ENCODE measurements at places on chromosomes 2 and 18.

DNA sequence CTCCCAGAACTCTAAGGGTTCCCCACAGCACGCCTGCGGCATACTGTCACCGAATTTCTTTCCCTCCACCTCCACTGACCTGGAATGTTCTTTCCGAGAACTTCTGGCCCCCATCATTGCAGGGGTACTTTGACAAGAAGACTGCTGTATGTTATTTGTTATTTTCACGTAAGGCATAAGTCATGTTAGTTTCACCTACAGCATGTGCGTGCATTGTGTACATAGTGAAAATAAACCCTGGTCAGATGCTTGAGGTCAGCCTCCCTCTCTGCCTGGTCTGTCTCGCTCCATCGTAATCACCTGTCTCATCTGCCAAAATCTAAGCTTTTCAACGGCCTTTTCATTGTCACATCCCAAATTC is 4.1 kb downstream of the ABCG8 start:
- DNase-seq: no peak

- DNase-seq: no peak
These were observed 27.4 kb upstream of the FZD7 start for GRCh38 chr2:202006301-202006700.

DNA sequence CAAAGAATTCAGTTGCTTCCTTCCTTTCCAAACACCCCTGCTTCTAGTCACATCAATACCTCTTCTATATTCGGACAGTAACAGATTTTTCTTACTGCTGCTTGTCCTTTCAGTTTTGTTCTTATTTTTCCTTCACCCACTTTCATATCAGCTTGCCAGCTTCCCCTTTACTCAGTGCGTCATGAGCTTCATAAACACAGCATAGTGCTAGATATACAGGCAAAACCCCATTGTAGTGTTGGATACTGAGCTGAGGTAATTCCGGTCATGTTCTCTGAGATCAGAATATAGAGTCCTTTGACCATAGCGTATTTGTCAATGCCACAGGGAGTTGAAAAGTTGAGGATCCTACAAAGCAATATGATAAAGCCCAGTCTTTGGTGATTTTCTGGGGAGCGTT is 2.4 kb downstream of the FARP2 start:
- no peak for DNase-seq

GRCh38 chr18:33699372-33699771 is 121.4 kb downstream of the ASXL3 start:
- no peak for DNase-seq

- DNase-seq: no peak
These were observed 25.3 kb downstream of the BABAM2 start for GRCh38 chr2:27915874-27916273.

GRCh38 chr2:144459937-144460336 is 60.0 kb downstream of the ZEB2 start:
- DNase-seq: no peak

DNA sequence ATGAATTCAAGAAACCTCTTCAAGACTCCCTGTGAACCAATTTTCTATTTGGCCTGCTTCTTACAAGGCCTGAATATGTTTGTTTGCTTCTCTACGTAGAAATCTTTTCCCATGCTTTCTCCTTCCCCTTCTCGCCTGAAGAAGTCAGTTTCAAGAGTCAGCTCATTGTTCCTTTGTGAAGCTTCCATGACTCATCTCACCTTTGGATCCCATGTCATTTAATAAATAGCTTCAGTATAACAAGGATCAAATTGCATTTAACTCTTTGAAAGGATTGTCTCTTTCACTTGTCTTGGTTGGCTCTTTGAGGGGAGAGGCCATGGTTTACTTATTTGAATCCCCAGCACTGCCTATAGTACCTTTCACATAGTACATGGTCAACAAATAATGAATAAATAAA is 28.4 kb downstream of the CPS1 start:
- no peak for DNase-seq

GRCh38 chr2:60826111-60826510 is 55.3 kb upstream of the REL start:
- no peak for DNase-seq

DNA sequence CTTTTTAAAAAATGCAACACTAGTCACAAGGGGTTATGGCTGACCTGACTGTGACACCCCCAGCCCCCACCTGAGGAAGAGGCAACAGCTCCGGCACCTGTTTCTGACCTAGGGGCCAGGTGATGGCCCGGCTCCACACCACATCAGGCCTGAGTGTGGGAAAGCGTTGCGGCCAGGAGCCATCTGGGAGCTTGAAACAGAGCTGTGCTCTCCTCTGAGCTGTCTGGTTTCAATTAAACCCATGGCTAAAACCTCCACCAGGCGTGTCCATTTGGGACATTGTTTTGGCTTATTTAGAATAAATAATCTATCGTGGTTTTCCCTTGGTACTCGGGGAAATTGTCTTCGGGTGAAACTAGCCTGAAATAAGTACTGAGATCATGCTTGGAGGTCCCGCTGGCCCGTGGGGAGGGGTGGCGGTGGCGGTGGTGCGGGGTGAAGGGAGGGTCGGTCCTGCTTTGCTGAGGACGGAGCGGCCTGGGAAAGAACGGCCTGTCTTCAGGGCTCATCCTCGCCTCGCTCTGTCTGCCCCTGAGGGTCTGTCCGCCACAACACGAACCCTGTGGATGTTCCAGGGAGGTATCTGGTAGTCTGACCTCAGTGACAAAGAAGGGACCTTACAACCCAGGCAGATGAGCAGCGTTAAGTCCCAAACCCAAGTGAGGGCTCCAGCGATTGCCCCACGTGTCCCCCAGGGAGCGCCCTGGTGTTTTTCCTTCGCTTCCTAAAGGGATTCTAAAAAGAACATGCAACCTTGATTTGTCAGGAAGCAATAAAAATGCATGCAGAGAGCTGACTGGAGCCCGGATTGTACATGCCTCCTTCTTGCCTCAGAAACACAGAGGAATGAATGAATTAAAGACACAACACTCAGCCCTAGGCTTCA is 58.7 kb downstream of the IL1RL2 start:
- DNase-seq: no peak

- DNase-seq: no peak
These were observed 141.4 kb upstream of the SERTAD2 start for GRCh38 chr2:64795024-64795592.

DNA sequence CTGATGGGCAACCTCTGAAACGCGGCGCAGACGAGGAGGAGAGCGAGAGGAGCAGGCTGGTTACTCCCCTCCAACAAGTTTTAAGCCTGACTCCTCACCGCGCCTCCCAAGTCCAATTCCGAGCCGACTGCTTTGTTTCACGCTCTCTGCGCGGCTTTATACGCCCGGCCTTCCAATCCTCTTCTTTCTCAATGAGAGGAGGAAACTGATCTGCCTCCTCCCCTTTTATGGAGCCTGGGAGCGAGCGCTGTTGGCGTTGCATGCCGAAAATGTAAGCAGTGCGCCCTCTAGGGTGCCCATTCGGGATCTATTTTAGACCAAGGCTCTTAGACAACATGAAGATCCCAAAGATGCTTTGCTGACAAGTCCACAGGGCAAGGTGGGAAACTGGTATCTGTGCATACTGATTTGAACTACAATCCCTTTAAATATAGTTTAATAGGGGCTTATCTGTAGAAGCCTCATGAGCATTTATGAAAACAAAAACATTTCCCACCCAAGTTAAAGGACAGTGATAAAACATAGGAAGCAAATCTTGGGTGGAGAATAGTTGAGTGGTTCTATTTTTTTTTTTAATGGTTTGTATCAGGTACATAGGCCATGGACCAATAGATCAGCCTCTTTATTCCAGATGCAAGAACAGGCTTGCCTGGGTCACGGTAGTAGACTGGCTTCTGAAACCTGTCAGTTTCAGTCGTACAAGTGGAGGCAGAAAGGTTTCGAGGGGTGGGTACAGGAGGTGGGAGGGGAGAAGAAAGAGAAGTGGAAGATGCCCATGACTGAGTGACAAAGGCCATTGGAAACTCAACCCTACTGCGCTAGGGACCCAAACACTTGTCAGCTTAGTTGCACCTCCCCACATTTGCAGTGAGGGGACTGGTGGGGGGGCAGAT is at the start of gene RND3:
Gene RND3, minus strand, starts transcription at position 131 of the 893 bp plus-strand sequence. CDS start 250 bp downstream, outside the sequence.
- DNase-seq: peak; percentile 88

DNA sequence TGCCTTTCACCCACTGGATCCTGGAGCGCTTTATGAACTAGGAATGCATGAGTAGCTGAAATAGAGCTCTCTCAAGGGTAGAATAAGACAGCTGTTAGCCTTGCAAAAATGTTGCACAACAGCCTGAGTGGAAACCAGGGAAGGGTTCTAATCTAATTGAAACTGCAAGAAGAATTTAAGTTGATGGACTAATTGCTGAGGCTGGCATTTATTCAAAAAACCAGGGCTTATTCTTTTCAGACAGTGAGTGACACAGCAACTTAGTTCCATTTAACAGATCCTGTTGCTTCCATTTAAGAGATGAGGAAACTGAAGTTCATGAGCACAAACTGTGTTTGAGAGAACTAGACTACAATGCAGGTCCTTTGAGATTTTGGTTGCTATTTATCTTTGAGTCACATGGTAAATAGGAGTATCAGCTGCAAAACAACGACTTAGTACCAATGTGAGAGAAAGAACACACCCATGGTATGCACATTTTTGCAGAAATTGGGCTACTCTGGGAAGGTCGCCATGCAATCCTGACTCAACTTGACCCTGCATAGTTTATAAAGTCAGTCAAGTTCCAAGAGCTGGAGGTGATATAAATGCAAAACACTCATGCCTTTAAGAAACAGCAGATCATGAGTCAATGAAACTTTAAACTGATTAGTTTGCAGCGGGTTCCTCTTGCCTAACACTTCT is 76.4 kb upstream of the PARD3B start:
- DNase-seq: no peak

- DNase-seq: no peak
These were observed 35.2 kb downstream of the ZNF516 start for GRCh38 chr18:76459687-76460350.

- no peak for DNase-seq
These were observed 402.9 kb downstream of the PARD3B start for GRCh38 chr2:204948024-204948763.

DNA sequence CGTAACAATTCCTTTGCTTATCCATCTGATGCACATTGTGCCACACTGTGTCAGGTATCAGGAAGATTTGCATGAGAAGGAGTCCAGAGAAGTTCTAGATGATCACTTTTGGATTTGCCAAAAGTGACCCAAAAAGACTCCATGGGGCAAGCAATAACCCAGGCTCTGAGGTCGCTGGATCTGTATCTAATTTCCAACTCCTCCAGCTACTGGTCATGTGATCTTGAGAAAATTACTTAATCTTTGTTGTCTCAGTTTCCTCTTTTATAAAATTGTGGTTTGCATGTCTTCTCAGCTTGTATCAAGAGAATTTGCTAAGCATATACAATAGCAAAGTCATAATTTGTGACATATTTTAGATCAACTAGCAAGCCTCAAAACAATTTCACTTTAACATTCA is 61.3 kb upstream of the ITGA4 start:
- DNase-seq: no peak

GRCh38 chr2:43149482-43150107 is 76.8 kb downstream of the ZFP36L2 start:
- no peak for DNase-seq
